ENCODE measurements at places on chromosomes 16 and 17.
A peak's percentile ranks its signal among the peaks of the same experiment; 100 is the strongest.

GRCh38 chr16:30786936-30787612 is at the start of gene ZNF629:
Gene ZNF629 (minus strand): TSS chr16:30787205. CDS start chr16:30784482, 2,723 bp downstream.
- peak; percentile 77 for DNase-seq

DNA sequence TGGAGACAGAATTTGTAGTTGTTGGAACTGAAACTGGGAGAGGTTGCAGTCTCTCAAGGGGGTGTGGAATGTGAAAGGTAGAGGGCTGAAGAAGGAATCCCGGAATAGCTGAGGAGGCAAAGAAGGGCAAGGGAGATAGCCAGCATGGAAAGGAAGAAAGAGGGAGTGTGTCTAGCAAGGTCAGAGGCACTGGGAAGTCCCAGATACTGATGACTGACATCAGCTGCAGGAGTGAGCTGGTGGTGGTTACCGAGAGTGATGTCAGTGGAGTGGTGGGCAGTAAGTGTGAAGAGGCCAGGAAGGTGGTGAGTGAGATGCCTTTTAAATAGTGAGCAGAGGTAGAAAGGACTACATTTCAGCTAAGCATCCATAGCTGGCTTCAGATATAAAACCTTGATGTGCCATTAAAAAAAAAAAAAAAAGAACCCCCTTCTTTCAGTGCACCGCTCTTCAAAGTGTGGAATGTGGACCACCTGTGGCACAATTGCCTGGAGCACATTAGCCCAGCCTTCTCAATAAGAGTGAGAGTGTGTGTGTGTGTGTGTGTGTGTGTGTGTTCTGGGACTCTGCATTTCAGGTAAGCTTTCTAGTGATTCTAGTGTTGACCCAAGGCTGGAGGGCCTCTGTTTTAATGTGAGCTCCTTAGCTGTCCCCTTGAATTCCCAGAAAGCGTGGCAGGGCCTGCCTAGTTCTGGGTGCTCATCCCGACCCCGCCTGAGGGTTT is 8.5 kb downstream of the PRMT7 start:
- DNase-seq: no peak

DNA sequence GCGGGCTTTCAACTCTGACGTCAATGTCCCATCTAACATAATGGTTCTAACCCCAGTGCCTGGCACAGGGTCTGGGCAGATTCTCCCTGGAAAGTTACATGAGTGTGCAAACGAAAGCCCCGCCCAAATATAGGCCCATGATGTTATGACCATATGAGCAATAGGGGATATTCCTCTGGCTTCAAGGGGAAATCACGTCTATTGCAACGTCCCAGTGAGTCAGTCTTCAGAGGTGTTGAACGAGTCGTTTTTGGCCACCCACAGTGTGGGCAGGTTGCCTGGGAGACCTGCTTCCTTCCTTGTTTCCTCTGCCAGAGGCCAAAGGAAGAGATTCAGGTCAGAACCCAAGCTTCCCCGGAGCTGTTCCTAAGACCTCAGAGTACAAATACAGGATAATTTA is 30.3 kb downstream of the PIK3R5 start:
- no peak for DNase-seq

- DNase-seq: peak; percentile 68
Measured at GRCh38 chr17:58112970-58113631, 29.9 kb downstream of the DYNLL2 start.

DNA sequence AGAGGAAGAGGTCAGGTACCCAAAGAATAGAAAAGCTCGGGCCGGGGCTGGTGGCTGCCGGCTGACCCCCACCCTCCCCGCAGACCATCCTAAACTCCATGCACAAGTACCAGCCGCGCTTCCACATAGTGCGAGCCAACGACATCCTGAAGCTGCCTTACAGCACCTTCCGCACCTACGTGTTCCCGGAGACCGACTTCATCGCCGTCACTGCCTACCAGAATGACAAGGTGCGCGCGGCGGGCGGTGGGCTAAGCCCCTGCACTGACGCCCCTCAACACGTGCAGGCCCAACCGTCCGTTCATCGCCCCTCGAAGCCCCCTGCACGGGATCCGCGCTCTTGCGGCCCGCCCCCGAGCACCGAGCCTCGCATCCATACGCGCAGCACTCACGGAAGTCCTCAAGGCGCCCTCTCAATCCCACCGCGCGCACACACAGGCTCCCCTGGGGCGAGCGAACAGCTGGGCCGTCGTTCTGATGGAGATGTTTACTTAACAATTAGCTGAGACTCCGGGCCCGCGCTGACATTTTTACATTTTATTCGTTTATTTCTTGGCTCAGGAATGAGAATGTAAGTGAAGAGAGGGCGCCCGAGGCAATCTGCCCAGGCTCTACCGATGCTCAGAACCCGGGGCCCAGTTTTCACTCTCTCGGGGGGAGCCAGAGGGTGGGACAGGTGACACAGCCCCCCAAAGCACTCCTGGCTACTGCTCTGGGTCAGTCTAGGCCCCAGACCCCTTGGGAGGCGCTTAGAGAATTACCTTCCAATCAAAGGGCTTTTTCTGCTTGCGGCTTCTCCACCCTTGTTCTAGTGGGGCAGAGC is 3.5 kb downstream of the TBX2 start:
- DNase-seq: peak; percentile 64
